ENCODE measurements at places on chromosomes 7 and 10.

DNA sequence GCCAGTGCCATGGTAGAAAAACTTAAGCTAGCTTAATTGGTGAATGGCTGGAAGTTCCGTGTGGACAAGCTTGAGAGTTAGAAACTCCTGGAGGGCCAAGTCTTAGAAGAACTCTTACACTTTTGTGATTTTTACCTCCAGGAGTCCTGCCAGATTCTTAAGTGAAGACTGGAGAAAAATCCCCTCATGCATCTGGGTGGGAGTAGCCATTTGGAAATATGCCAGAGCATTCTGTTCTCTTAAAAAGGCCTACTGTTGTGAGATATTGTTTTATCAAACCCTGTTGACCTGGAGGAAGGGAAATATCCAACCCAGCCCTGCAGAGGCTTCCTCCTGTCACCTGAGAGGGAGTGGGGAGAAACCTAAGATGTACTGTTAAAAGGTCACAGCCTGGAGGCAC lies 17.6 kb upstream of the MCM10 start:
- H3K4me1 ChIP-seq = no peaks in the 10 kb centered on the region
- no peaks in the 10 kb centered on the region for H3K36me3 ChIP-seq
- no peaks in the 10 kb centered on the region for H3K27me3 ChIP-seq
- no peak overlapping the region for H3K27ac ChIP-seq
- no peak for DNase-seq

DNA sequence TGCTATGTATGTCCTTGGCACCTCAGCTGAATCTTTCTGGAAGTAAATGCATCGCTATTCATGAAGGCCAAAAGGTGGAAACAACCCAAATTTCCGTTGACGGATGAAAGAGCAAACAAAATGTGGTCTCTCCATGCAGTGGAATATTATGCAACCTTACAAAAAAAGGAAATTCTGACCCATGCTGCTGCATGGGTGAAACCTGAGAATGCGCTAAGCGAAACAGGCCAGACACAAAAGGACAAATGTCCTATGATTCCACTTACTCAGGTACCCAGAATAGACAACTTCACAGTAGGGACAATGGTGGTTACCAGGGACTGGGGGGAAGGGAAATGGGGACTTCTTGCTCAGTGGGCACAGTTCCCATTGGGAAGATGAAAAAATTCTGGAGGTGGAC lies 158.8 kb downstream of the CAMK1D start:
- DNase-seq = no peak
- H3K4me3 ChIP-seq = no peak overlapping the region
- H3K27me3 ChIP-seq = no peaks in the 10 kb centered on the region
- H3K36me3 ChIP-seq = no peaks in the 10 kb centered on the region
- no peak overlapping the region for H3K27ac ChIP-seq

DNA sequence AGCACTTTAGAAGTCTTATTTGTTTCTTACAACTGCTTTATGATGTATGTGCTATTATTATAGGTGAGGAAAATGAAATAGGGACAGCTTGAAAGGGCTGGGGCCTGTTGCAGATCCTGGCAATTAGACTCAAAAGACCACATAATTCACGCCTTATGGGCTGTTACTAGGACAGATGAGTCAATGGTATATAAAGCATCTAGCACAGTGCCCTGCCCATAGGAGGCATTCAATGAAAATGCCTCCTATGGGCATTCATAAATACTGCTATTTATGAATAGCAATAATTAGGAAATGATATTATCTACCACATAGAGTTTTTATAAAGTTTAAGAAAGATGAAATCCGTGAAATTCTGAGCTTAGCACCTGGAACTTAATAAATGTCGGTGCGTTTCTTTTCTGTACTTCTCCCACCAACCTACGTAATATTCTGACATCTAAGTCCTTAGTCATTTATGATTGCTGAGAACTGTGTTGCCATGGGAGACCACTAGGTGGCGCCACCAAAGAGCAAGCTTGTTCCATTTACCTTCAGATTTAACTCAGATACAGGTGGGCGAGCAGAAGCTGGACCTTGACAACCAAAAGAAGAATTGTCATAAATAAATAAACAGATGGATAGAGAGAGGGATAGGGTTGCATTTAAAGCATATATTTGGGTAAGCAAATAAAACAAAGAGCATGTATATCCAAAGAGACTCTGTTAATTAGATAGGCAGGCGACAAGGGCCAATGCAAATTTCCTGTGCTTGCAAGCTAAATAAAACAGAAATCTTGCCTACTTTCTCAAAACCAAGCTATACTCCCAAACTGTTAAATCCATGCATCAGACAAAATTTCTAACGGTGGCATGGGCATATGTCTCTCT lies 699.9 kb downstream of the INHBA start:
- H3K36me3 ChIP-seq = no peaks in the 10 kb centered on the region
- H3K4me1 ChIP-seq = no peaks in the 10 kb centered on the region
- no peaks in the 10 kb centered on the region for H3K27me3 ChIP-seq
- peak; percentile 37 for DNase-seq
- H3K4me3 ChIP-seq = no peak overlapping the region

GRCh38 chr10:131855461-131856401 lies 45.1 kb upstream of the PPP2R2D start:
- H3K4me3 ChIP-seq = no peak overlapping the region
- DNase-seq = no peak
- no peaks in the 10 kb centered on the region for H3K36me3 ChIP-seq
- H3K27me3 ChIP-seq = peaks cover 19% of the 10 kb centered on the region
- no peaks in the 10 kb centered on the region for H3K4me1 ChIP-seq

Data from MM.1S (cell line).